Activated B cell treated with CpG ODN at 0.5 μM for 24 hours (primary cell): ENCODE measurements at places on chromosomes 12 and 14. TPM values are rescaled to one million over a fixed set of nuclear protein-coding genes. Genes with fewer than 3 reads are reported as not detected.

GRCh38 chr12:25651931-25652330, 98.8 kb upstream of the LMNTD1 start:
- H3K4me1 ChIP-seq = no peaks in the 10 kb centered on the region
- H3K4me3 ChIP-seq = no peak overlapping the region
- no peaks in the 10 kb centered on the region for H3K36me3 ChIP-seq
- H3K27ac ChIP-seq = no peak overlapping the region

Gene NINJ2
- 3.0 and 3.6 TPM in 2 replicates for total RNA-seq

Gene CFAP54
- 0.44 and 0.64 TPM in 2 replicates for total RNA-seq

DNA sequence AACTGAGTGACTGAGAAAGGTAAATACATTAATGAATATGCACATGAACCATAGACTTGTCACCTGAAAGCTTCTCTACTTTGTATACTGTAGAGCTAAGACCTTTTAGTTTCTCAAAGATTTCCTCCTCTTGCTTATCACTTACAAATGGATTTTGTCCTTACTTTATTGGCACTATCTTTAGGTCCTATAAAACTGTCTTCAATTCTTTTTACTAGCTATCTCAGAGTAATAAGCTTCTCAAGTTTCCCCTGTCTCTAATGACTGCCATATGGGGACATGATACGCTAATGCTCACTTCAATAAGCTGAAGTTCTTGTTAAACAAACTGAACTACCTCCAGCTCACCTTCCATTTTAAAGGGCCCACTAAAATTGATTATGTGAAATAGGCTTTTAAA, 468.2 kb upstream of the CCDC196 start:
- no peaks in the 10 kb centered on the region for H3K4me1 ChIP-seq
- no peak overlapping the region for H3K4me3 ChIP-seq

- H3K27ac ChIP-seq = no peak overlapping the region
- DNase-seq = no peak
- H3K27me3 ChIP-seq = no peaks in the 10 kb centered on the region
- H3K4me3 ChIP-seq = no peak overlapping the region
- peaks cover 3% of the 10 kb centered on the region for H3K36me3 ChIP-seq
- peaks cover 21% of the 10 kb centered on the region for H3K4me1 ChIP-seq
These were observed 74.8 kb upstream of the DICER1 start for GRCh38 chr14:95231966-95232633.

DNA sequence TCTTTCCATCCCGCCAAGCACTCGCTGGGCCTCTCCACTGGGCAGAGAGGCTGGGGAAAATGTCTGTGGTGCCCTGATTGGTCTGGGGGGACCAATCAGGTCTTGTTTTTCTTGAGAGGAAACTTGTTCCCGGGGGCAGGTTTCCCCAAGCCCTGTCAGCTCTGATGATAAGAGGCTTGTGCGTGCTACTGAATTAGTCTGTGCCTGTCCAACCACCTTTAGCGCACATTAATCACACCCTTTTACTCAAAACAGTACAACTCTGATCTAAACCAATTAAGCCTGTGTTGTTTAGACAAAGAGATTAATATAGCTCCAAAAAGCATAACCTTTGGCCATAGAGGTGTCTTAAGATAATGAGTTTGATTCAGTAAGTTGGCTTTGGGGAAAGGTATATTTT, 580.4 kb downstream of the VRK1 start:
- no peaks in the 10 kb centered on the region for H3K4me1 ChIP-seq
- no peak overlapping the region for H3K4me3 ChIP-seq
- H3K27ac ChIP-seq = no peak overlapping the region
- peaks cover 3% of the 10 kb centered on the region for H3K27me3 ChIP-seq

DNA sequence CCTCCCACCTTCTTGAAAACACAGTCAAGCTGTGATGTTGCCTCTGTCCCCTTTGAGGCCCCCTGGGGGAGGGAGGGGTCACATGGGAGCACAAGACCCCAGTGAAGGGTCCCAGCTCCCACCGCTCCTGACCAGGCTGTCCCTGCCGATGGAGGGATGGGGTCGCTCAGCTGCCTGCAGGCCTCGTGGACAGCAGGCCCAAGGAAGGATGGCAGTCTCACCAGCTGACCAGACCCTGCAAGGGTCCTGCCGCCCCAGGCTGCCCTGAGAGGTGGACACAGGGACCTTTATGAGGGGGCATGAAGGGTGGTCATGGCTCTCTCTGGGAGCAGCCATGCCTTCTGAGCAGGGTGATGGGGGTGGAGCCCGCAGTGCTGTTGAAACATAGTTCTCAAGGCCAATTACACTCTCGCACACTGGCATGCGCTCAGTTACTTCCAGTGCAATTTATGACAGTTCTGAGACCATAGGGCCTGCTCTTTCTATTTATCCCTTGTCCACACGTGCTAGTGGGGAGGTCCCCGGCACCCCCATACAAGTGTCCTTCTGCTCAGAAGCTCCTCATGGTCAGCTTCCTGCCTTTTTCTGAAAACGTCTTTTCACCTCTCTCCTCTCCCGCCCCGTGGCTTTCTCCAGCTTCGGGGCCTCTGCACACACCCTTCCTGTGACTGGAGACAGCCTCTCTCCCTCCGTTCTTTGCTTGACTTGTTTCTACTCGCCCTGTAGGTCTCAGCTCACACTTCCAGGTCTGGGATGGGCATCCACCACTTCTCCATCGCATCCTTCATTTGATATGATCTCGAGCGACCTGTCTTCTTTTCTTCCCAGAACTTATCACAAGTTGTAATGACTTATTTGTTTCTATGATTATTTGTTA, 313.1 kb downstream of the ADGRD1 start:
- no peak overlapping the region for H3K4me3 ChIP-seq
- H3K4me1 ChIP-seq = no peaks in the 10 kb centered on the region
- no peak for DNase-seq
- H3K36me3 ChIP-seq = no peaks in the 10 kb centered on the region
- no peak overlapping the region for H3K27ac ChIP-seq

- H3K27me3 ChIP-seq = no peaks in the 10 kb centered on the region
- no peak overlapping the region for H3K4me3 ChIP-seq
- H3K36me3 ChIP-seq = no peaks in the 10 kb centered on the region
- no peak for DNase-seq
- H3K27ac ChIP-seq = no peak overlapping the region
These were observed 197.2 kb upstream of the NUDT4 start for GRCh38 chr12:93180566-93180965.

- DNase-seq = no peak
- H3K27me3 ChIP-seq = no peaks in the 10 kb centered on the region
- peaks cover 92% of the 10 kb centered on the region for H3K36me3 ChIP-seq
- no peak overlapping the region for H3K4me3 ChIP-seq
These were observed 40.2 kb downstream of the UBE3B start for GRCh38 chr12:109517619-109518018.

DNA sequence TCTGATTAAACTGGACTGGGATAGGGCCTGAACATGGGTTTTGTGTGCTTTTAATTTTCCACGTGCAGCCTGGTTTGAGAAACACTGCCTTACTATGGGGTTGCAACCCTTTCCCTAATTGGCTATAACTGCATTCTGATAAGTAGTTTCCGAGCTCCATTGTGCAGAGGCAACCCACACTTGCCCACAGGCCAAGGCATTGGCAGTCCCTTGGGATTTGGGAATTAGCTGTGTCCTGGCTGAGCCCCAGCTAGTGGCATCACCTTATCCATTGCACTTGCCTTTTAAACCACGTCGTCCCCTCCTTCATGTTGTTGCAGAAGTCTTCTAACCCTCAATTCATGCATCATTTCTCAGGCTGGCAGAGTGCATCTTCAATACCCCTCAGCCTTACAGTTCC, 10.2 kb downstream of the VCPKMT start:
- peaks cover 40% of the 10 kb centered on the region for H3K4me1 ChIP-seq
- H3K36me3 ChIP-seq = peaks cover 43% of the 10 kb centered on the region
- peak overlapping the region; percentile 56 for H3K27ac ChIP-seq
- H3K4me3 ChIP-seq = no peak overlapping the region
- DNase-seq = no peak

GRCh38 chr14:52014601-52015267, 25.4 kb downstream of the RTRAF start:
- no peaks in the 10 kb centered on the region for H3K27me3 ChIP-seq
- H3K4me3 ChIP-seq = no peak overlapping the region
- H3K36me3 ChIP-seq = peaks cover 23% of the 10 kb centered on the region
- H3K4me1 ChIP-seq = no peaks in the 10 kb centered on the region
- no peak for DNase-seq

DNA sequence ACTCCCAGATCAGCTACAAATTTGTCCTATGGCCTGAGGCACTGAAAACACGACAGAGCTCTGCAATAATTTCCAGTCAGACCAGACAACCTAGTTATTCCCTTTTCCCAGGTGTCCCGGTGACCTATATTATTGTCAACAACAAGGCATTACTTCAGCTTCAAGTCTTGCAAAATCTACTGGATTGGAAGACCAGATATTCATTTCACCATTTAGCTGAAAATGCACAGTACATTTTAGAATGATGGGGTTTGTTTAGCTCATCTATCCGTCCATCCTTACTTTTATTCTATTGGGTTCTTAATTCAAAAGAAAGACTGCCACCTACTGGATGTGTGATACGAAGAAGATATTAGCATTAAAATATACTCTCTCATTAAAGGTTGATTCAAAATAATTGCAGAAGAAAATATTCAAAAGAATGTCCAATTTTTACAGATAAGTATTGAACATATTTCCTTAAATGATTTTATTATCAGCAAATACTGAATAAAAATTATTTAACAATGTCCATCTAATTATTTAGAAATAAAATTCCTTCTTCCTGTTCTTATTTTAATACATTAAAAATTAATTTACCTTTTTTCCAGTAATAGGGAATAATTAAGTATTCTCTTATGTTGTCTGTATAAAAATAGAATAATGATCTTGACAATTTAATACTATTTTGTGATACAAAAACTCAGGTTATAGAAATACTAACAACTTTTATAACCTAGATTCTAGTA, 244.9 kb upstream of the LRIG3 start:
- H3K27ac ChIP-seq = no peak overlapping the region
- no peaks in the 10 kb centered on the region for H3K4me1 ChIP-seq
- H3K4me3 ChIP-seq = no peak overlapping the region
- H3K27me3 ChIP-seq = no peaks in the 10 kb centered on the region
- DNase-seq = no peak
- H3K36me3 ChIP-seq = no peaks in the 10 kb centered on the region
